Aorta (tissue), 5 donors: ENCODE measurements at places on chromosomes 11 and 22. TPM values are rescaled to one million over a fixed set of nuclear protein-coding genes. Genes with fewer than 3 reads are reported as not detected.

DNA sequence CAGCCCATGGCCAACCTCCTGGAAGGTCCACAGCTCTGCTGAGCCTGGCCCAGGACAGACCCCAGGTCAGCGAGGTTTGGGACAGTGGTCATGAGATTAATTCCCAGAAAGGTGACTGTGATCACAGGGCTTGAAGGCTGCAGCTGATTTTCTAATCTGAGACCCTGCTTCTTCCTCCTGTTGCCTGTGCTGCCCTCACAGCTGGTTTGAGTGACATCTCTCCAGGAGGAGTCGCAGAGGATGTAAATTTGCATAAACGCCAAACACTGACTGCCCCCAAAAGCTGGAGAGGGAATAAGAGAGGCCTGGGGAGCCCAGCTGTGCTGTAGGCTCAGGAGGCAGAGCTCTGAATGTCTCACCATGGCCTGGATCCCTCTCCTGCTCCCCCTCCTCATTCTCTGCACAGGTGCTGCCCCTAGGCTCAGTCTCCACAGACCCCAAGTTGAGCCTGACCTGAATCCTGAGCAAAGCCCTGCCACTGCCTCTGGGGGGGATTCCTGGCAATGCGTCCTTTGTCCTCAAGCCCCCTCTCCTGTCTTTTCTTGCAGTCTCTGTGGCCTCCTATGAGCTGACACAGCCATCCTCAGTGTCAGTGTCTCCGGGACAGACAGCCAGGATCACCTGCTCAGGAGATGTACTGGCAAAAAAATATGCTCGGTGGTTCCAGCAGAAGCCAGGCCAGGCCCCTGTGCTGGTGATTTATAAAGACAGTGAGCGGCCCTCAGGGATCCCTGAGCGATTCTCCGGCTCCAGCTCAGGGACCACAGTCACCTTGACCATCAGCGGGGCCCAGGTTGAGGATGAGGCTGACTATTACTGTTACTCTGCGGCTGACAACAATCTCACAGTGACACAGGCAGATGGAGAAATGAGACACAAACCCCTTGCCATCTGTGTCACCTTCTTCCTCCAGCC lies 23.8 kb downstream of the GGTLC2 start:
- H3K27me3 ChIP-seq, result no peaks in the 10 kb centered on the region
- H3K4me1 ChIP-seq, result no peaks in the 10 kb centered on the region
- H3K27ac ChIP-seq, result no peak overlapping the region
- no peak for DNase-seq
- no peaks in the 10 kb centered on the region for H3K36me3 ChIP-seq
- no peak overlapping the region for H3K4me3 ChIP-seq

DNA sequence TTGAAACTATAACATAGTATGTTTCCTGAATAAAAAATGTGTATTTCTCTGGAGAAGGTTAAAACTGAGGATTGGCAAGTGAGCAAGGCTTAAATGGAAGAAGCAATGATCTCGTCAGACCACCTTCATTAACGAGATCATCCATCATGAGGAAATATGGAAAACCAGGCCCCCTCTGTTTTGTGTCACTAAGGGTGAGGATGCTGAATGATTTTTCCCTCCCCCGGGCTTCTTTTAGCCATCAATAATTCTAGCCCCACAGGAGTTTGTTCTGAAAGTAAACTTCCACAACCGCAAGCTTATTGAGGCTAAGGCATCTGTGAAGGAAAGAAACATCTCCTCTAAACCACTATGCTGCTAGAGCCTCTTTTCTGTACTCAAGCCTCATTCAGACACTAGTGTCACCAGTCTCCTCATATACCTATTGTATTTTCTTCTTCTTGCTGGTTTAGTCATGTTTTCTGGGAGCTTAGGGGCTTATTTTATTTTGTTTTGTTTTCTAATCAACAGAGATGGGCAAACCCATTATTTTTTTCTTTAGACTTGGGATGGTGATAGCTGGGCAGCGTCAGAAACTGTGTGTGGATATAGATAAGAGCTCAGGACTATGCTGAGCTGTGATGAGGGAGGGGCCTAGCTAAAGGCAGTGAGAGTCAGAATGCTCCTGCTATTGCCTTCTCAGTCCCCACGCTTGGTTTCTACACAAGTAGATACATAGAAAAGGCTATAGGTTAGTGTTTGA lies 5.8 kb upstream of the HBE1 start:
- no peaks in the 10 kb centered on the region for H3K36me3 ChIP-seq
- no peak overlapping the region for H3K4me3 ChIP-seq
- no peaks in the 10 kb centered on the region for H3K27me3 ChIP-seq
- H3K4me1 ChIP-seq, result no peaks in the 10 kb centered on the region
- no peak overlapping the region for H3K27ac ChIP-seq

GRCh38 chr22:39675947-39676346 lies 105.4 kb downstream of the CACNA1I start:
- no peak overlapping the region for H3K27ac ChIP-seq
- H3K36me3 ChIP-seq, result no peaks in the 10 kb centered on the region
- H3K4me1 ChIP-seq, result no peaks in the 10 kb centered on the region
- H3K27me3 ChIP-seq, result no peaks in the 10 kb centered on the region

- no peak overlapping the region for H3K4me3 ChIP-seq
- no peak for DNase-seq
- peaks cover 29% of the 10 kb centered on the region for H3K4me1 ChIP-seq
- no peaks in the 10 kb centered on the region for H3K27me3 ChIP-seq
- no peak overlapping the region for H3K27ac ChIP-seq
- no peaks in the 10 kb centered on the region for H3K36me3 ChIP-seq
Measured at GRCh38 chr11:96215110-96215782, 127.7 kb downstream of the MAML2 start.

GRCh38 chr11:17021511-17021910 lies 7.3 kb upstream of the PLEKHA7 start:
- no peaks in the 10 kb centered on the region for H3K27me3 ChIP-seq
- no peaks in the 10 kb centered on the region for H3K4me1 ChIP-seq
- no peak overlapping the region for H3K27ac ChIP-seq
- no peaks in the 10 kb centered on the region for H3K36me3 ChIP-seq
- no peak overlapping the region for H3K4me3 ChIP-seq

DNA sequence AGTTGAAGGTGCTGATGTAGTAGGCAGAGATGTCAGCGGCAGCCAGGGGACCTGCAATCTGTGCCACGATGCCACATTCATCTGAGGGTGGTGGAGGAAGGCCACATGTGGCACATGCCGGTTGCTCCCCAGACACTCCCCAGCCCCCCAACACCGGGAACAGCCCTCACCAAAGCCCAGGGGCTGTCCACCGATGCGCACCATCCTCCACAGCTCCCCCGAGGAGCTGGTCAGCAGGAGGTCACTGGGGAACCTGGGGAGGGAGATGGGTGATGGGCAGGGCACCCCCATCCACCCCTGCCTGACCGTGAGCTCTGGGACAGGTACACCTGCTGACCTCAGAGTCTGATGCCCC lies 3.5 kb downstream of the CASTOR1 start:
- H3K27me3 ChIP-seq, result no peaks in the 10 kb centered on the region
- H3K4me3 ChIP-seq, result no peak overlapping the region
- DNase-seq, result no peak
- H3K27ac ChIP-seq, result no peak overlapping the region

- H3K4me3 ChIP-seq, result no peak overlapping the region
- no peaks in the 10 kb centered on the region for H3K27me3 ChIP-seq
- H3K27ac ChIP-seq, result no peak overlapping the region
- no peak for DNase-seq
- H3K4me1 ChIP-seq, result peaks cover 3% of the 10 kb centered on the region
Measured at GRCh38 chr11:93020248-93021046, 51.0 kb downstream of the MTNR1B start.

GRCh38 chr11:123144707-123145106 lies 50.3 kb downstream of the CLMP start:
- H3K4me3 ChIP-seq, result no peak overlapping the region
- no peak for DNase-seq
- no peaks in the 10 kb centered on the region for H3K27me3 ChIP-seq
- H3K36me3 ChIP-seq, result no peaks in the 10 kb centered on the region
- no peak overlapping the region for H3K27ac ChIP-seq
- H3K4me1 ChIP-seq, result peaks cover 2% of the 10 kb centered on the region

DNA sequence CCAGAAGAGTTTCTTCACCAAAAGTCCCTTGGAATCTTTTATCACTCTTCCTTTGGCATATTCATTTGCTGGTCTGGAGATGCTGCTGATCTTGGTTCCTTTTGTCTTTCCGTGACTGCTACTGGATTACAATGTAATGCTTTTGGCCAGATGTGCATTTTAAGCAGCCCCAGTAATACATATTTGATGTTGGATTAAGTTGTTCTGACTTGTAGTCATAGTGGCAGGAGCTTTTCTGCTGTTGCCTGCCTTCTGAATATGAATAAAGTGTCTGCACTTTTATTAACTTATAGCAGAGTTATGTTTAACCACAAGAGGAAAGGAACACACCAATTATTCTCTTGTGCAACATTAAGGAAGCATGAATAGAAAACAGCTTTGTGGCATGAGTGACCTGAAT lies 360.0 kb upstream of the DDI1 start:
- H3K27ac ChIP-seq, result no peak overlapping the region
- DNase-seq, result no peak
- no peaks in the 10 kb centered on the region for H3K36me3 ChIP-seq
- no peaks in the 10 kb centered on the region for H3K4me1 ChIP-seq
- no peaks in the 10 kb centered on the region for H3K27me3 ChIP-seq

GRCh38 chr11:107752949-107753822 lies 41.3 kb upstream of the SLN start:
- no peaks in the 10 kb centered on the region for H3K36me3 ChIP-seq
- H3K27me3 ChIP-seq, result no peaks in the 10 kb centered on the region
- no peak for DNase-seq
- H3K27ac ChIP-seq, result no peak overlapping the region

DNA sequence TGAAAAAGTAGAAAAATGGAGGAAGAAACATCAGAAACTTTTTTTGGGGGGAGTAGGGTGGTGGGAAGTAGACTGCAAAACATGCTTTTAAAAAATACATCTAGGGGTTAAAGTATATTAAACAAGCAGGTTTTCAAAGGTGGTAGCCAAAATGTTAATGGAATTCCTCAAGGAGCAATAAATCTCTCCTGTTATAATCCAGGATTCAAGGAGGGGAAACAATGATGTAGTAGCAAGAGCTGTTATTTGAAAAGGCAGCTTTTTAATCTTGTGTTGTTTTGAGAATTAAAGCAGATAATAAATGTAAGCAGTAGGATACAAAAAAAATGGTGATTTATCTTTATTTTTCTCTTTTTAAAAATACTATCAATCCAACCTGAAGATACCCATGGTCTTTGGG lies 736.5 kb upstream of the CCDC90B start:
- H3K4me1 ChIP-seq, result no peaks in the 10 kb centered on the region
- no peaks in the 10 kb centered on the region for H3K27me3 ChIP-seq
- H3K4me3 ChIP-seq, result no peak overlapping the region
- H3K27ac ChIP-seq, result no peak overlapping the region
- H3K36me3 ChIP-seq, result no peaks in the 10 kb centered on the region
- DNase-seq, result no peak

DNA sequence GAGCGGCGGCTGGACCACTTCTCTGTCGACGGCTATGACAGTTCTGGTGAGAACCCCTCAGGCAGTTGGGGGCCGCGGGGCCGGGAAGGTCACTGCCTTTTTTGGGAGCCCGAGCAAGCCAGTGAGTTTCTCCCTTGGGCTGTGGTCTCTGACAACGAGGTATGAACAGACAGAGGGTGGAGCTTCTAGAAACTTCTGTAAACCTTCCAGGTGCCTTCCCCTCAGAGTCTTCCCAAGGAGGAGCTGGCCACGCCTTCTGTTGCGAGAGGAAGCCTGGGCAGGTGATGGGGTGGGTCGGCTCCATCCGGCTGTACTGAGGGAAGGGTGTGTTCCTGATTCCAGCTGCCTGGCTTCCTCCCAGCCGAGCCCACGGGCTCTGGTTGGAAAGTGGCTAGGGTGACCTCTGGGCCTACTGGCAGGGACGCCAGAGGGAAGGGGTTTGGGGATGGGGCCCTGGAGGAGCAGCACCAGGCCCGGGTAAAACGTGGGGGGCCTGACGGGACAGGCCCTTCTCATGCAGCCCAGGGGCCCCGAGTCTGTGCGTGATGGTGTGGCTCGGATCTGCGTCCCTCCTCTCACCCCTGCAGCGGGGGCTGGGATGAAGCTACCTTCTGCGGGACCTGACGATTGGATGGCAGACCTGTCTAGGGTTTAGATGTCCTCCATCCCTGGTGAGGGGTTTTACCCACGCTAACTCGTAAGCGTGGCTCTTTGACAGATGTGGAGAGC lies 110.8 kb downstream of the KCNQ1OT1 start:
- H3K4me1 ChIP-seq, result no peaks in the 10 kb centered on the region
- DNase-seq, result peak; percentile 55
- H3K27me3 ChIP-seq, result no peaks in the 10 kb centered on the region
- H3K27ac ChIP-seq, result no peak overlapping the region
- H3K4me3 ChIP-seq, result no peak overlapping the region

DNA sequence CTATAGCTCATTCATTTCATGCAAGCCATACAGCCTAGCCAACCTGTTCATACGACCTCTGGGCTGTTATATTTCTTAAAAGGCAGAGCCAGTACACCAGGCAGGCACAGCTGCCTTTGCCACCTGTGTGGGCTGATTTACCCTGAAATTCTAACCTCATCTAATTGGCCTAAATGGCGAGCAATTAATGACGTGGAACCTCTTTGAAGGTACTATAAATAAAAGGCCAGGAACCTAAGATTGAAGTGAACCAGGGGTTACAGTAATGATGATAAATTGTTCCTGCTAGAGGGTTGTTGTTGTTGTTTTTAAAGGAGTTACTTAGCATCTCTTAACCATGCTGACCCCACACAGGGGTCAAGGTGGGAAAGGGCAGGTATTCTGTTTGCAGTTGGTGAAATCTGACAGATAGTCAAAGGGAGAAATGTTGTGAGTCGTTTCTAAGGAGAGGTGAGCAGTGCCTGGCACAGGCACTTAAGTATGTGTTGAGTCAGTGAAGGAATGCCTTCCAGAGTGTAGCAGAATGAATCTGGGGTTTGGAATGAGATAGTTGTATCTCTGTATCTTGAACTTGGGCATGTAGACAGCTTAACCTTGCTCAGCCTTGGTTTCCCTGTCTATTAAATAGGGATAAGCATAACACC lies 213.5 kb upstream of the NAV2 start:
- H3K27me3 ChIP-seq, result no peaks in the 10 kb centered on the region
- H3K27ac ChIP-seq, result no peak overlapping the region
- H3K36me3 ChIP-seq, result no peaks in the 10 kb centered on the region
- no peak for DNase-seq
- H3K4me1 ChIP-seq, result no peaks in the 10 kb centered on the region

DNA sequence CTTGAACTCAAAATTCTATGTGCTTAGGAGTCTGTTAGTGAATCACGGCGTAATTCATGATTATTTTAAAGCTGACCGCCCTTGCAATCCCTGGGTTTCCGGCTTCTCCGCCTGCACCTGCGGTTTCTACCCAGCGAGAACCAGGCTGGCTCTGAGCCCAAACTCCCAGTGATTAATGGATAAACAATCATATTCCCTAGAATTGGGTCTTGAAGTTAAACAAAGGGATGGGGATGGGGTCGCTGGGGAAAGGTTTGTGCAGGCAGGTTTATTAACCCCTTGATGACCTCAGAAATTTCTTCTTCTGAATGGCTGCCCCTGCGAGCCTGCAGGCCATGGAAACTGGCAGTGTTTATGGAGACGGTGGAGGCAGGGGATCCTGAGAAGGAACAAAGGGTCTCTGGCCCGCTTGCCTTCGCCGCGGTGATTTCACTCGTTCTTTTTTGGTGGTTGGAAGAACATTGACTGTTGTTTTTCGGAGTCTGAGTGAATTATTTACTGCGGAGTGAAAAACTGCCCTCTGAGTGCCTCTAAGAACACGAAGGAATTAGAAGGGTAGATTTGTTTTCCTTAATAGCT lies 1000.3 kb downstream of the BRD1 start:
- no peak for DNase-seq
- no peaks in the 10 kb centered on the region for H3K36me3 ChIP-seq
- no peak overlapping the region for H3K4me3 ChIP-seq

Gene C22orf15
- 0.69 TPM for total RNA-seq

Gene MS4A6A
- 76.9 TPM for total RNA-seq

Gene SCGB2A2
- total RNA-seq, result not detected

Gene TUB
- total RNA-seq, result 5.9 TPM

Gene RAG1
- 0.65 TPM for total RNA-seq

Gene MS4A15
- total RNA-seq, result not detected
